Fibroblast of skin of back (primary cell): ENCODE measurements at places on chromosomes 12 and 14.

- DNase-seq, result peak; percentile 40
Measured at GRCh38 chr12:52522346-52523011, 2.3 kb upstream of the KRT5 start.

- DNase-seq, result no peak
Measured at GRCh38 chr14:88975043-88975830, 150.8 kb downstream of the TTC8 start.

DNA sequence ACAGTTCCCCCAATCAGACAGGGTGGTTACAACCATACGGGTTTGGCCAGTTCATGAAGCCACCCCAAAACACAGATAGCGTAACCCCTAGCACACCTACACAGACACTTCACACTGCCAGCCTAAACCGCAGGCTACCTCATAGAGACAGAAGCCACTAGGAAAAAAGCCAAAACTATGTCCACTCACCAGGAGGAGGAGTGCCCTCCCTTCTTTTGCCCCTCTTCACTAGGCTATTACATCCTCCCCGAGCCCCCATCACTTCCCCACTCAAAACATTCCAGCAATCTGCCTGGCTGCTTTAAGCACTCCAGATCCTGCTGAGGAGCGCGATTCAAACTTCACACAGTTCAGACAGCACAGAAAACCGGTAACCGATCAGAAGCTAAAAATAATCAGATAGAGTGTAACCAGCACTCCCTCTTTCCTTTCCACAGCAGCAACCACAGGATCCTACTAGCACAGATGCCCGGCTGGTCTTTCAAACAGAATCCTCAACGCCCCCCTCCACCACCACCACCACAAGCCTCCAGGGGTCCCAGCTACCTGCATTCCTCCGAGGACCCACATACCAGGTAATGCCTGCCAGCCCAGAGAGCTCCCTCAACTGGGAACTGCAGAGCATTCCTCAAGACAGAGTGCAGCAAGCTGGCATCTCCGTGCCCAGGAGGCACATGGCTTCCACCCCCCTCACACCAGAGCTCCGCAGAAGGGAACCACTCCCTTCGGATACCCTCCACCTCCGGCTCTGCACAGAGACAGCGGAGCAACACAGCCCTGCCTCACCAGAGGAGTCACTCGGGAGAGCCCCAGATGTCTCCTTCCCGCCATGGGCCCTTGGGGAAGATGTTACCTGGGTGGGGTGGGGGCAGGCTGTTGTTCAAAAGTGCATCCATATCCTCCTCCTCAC lies 1.5 kb downstream of the CHD4 start:
- peak; percentile 30 for DNase-seq

DNA sequence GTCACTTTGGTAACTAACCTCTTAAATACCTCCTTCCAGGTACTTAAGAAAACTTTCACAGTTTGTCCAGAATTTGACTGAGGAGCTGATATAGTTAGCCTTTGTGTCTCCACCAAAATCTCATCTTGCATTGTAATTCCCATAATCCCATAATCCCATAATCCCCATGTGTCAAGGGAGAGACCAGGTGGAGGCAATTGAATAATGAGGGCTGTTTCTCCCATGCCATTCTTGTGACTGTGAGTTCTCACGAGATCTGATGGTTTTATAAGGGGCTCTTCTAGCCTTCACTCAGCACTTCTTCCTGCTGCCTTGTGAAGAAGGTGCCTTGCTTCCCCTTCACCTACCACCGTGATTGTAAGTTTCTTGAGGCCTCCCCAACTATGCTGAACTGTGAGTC lies 7.8 kb upstream of the NOVA1 start:
- DNase-seq, result no peak

GRCh38 chr12:81874166-81874565 lies 115.0 kb upstream of the PPFIA2 start:
- no peak for DNase-seq

DNA sequence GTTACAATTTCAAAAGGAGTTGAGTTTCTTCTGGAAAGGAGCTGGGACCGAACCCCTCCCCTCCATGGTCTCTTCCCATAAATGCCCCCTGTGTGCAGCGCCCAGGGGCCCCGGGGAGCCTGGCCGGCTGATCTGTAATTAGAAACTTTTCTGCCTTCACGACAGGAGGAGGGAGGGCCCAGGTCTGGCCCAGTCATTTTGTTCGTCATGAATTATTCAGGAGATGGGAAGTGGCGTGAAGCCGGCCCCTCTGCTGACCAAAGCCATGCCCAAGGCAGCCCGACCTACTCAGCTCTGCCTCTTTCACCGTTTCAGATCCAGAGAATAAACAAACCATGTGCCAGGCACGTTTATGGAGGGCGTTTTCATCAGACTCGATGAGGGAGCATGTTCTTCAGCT lies 33.3 kb upstream of the MSI1 start:
- DNase-seq, result no peak

DNA sequence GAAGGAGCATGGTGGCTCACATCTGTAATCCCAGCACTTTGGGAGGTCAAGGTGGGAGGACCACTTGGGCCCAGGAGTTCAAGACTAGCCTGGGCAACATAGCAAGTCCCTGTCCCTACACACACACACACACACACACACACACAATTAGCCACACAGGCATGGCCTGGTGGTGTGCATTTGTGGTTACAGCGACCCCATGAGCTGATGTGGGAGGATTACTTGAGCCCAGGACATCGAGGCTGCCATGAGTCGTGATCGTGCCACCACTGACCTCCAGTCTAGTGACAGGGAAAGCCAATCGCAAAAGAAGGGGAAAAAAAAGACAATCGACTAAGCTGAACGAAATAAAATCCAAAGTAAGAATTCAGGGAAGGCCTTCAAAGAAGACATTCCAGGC lies 67.9 kb downstream of the TBX3 start:
- no peak for DNase-seq

DNA sequence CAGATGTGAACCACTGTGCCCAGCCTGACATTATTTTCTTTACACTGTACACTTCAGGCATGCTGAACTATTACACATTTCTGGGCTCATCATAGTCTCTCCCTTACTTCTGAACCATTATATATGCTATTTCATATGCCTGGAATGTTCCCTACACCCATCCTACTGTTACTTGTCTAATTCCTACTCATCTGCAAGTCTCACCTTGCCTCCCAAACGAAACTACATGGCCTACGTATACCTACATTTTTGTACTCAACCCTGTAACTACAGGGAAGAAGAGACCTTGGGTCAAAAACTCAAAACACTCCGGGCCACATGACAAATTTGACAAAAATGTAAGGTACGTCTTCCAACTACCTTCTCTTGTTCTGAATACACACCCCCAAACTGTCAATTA lies 9.5 kb upstream of the EEA1 start:
- DNase-seq, result no peak
